ENCODE measurements at places on chromosomes 5 and 9.

DNA sequence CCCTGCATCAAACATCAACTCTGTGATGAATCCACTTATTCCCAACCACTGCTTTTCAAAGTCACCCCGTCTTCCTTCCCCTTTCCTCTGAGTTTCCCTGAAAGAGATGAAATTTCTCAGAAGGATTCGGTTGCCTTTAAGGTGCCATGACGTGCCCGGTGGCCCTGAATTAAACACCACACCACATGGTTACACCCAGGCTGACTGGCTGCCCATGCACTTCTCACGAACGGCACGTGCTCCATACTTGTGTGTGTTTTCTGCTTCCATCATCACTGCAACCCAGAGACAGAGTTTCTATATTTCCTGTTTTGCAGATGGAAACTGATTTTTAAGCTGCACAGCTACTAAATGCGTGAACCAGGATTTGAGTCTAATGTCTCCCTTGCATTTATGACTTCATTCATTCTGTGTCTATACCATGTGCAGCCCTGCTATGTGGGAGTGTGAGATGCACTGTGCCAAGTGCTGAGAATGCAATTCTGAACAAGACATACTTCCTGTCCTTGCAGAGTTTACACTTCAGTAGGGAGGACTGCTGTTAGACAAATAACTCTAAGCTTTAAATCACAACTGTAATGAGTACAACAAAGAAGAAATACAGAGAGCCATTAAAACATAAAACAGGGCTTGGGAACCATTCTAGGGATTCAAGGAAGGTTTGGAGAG lies 162.9 kb downstream of the NXNL2 start:
- no peak for DNase-seq

GRCh38 chr9:112065806-112066606 lies 109.1 kb downstream of the SUSD1 start:
- DNase-seq, result no peak

GRCh38 chr5:147512659-147513379 lies 3.0 kb upstream of the DPYSL3 start:
- no peak for DNase-seq

DNA sequence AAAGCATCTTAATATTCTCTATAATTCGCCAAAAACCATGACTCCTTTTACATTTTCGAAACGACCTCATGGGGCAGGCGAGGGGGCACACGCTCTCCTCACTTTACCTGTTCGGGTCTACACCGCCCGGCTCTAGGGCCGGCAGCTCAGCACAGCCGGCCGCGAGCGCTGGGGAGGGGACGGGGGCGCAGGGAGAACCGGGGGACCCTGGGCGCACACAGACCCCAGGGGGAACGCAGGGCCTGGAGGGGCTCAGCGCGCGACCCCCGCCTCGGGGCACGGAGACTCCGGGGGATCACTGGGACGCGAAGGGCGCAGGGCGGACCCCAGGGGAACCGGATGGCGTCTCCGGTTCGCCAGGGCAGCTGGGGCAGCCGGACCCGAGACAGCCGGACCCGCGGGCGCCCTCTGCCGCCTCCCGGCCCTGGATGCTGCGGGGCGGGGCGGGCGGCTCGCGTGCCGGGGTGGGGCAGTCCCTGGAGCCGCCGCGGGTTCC lies at the start of gene AHRR:
TSS of gene AHRR (plus strand) at position 485 of the 496 bp plus-strand sequence. CDS start 22,189 bp downstream, outside the sequence.
- DNase-seq, result no peak

GRCh38 chr9:124274738-124275137 lies 17.0 kb downstream of the NEK6 start:
- DNase-seq, result no peak
